Muscle of arm (tissue), 14 donors: ENCODE measurements at places on chromosomes 12 and 14.

DNA sequence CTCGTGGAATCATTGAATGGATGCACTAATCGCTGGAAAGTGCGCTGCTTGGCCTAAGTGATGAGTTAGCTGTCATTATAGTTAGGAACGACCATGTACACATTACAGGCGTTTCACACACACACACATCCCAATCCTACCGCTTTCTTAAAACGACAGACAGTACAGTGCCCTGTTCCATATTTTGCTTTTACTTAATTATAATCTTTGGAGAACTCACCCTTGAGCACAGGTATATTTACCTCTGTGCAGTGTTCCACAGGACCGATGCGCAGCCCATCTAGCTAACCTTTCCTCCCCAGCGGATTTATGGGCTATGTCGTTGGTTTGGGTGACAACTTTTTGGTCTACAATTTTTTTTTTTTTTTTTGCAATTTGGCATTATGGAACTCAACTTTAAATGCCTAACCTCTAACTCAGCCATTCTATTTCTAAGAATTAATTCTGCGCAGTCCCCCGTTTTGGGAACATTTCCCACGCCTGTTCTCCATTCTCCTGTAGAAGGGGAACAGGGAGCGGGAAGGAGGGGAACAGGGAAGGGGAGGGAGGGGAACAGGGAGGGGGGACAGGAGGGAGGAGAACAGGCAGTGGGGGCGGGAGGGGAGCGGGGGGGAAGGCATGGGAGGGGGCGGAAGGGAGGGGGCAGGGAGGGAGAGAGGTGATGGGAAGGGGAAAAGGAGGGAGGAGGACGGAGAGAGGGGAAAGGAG is 663 bp upstream of the ULK1 start:
- no peak for DNase-seq

DNA sequence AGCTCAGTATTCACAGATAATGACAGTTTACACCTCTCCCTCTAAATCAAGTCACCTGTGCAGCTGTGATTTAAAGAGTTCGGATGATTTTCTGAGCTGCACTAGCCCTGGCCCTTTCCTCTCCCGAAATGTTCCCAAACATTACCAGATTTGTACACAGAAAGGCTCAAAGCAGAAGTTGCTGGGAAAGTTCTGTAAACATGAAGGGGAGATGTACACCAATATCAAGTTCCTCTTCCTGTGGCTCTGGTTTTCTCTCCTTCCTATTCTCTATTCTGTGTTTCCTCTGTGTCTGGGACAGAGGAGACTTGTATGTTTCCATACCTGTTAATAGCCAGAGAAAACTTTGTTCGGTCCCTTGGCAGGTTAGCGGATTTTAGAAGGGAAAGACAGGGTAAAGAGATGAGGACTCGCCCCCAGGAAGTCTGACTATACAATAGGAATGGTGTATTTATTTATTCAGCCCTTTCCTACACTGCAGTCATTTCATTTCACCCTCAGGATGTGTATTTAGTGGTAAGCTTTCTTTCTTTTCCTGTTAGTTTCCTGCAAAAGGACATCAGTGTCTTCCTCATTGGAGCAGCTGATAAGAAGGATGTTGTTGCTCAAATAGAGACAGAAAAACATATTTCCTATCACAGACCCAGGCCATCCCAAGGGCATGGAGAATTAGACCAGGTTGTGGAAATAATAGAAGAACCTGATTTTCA is 7.6 kb upstream of the NUMB start:
- DNase-seq = no peak

- peak; percentile 81 for DNase-seq
Measured at GRCh38 chr14:24058260-24058950, 6.6 kb downstream of the CARMIL3 start.

GRCh38 chr12:104662203-104662602 is 205.5 kb downstream of the CHST11 start:
- no peak for DNase-seq

DNA sequence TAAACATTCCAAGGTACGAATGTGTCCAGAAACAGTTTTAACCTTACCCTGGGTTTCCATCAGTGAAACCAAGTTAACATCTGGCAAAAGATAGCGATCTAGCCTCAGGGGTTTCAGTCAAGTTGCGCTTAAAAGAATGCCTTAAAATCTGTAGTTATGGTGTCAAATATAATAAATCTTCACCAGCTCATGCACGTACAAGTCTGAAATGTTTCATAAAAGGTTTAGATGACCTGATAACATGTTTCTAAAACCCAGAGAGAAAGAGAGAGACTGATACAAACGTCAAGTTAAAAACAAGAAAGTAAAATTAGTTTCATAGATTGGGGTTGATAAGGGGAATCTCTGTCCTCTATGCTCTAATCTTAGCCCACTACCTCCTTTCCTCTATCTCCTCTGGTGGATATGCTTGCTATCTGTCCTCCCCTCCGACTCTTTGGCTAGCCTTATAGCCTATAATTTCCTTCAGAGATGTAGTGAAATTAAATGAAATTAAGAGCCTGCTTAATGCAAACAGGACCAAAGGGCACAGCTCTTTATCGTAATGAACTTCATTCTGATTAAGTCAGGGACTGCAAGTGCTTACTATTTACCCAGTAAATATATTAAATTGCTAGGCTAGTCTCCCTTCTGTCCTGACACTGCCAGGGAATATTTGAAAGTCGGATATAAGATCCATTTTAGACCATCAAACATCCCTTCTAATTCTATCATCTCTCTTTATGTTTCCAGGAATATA is 18.4 kb upstream of the FOS start:
- no peak for DNase-seq

DNA sequence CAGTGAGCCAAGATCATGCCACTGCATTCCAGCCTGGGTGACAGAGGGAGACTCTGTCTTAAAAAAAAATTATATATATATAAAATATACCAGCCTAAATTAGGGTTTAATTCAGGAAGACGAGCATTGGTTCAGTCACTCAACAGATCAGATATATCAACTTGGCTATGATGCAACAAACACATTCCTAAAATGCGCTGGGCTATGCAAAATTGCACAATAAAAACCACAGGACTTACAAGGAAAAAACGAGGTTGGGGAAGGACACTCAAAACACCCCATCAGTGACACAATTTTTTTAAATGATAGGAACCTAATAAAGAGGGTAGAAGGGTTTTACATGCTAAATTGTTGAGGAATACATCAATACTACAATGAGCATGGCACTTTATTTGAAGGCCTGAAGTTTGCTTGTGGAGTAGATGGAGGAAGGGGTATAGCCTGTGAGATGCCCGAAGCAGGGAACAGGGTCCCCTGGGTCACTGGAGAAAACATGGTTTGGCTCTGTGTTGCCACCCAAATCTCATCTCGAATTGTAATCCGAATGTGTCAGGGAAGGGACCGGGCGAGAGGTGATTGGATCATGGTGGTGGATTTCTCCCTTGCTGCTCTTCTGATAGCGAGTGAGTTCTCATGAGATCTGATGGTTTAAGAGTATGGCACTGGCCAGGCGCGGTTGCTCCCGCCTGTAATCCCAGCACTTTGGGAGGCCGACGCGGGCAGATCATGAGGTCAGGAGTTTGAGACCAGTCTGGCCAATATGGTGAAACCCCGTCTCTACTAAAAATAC is 71.2 kb downstream of the TNFAIP2 start:
- DNase-seq = no peak
